ENCODE measurements at places on chromosomes 3 and 15. TPM values are rescaled to one million over a fixed set of nuclear protein-coding genes. Genes with fewer than 3 reads are reported as not detected.

The CEP63 gene
- 42.4 TPM for total RNA-seq

- H3K4me1 ChIP-seq: peaks cover 7% of the 10 kb centered on the region
- H3K27me3 ChIP-seq: no peaks in the 10 kb centered on the region
- H3K4me3 ChIP-seq: no peak overlapping the region
- peaks cover 4% of the 10 kb centered on the region for H3K36me3 ChIP-seq
Measured at GRCh38 chr3:57910990-57911389, 97.2 kb upstream of the FLNB start.

The PAQR5 gene
- total RNA-seq: 1.1 TPM

DNA sequence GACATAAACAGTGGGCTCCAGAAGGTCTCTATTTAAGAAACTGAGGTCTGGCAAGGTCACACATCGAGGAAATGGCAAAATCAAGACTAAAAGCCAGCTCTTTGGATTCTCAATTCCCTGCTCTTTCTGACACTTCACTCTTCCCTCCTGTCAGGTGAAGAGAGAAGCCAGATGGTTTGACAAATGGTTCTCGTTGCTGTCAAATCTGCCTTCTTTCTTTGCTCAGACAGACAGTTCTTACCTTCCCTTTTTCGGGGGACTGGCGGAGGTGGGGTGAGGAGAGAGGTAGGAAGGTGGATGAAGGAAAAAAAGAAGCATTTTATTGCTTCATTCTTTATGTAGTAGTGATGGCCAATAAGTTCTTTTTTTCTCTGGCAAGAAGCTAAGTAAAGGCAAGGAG is 133.4 kb downstream of the LPP start:
- peak overlapping the region; percentile 94 for H3K27ac ChIP-seq
- H3K36me3 ChIP-seq: peaks cover 5% of the 10 kb centered on the region
- peaks cover 47% of the 10 kb centered on the region for H3K4me1 ChIP-seq
- H3K27me3 ChIP-seq: no peaks in the 10 kb centered on the region
- no peak overlapping the region for H3K4me3 ChIP-seq
- no peak for DNase-seq

- no peaks in the 10 kb centered on the region for H3K36me3 ChIP-seq
- H3K4me1 ChIP-seq: no peaks in the 10 kb centered on the region
- H3K4me3 ChIP-seq: no peak overlapping the region
- DNase-seq: no peak
- no peaks in the 10 kb centered on the region for H3K27me3 ChIP-seq
Measured at GRCh38 chr3:61601831-61602230, 40.5 kb downstream of the PTPRG start.

GRCh38 chr3:37971467-37971866 is 19.1 kb upstream of the VILL start:
- DNase-seq: no peak
- H3K4me1 ChIP-seq: no peaks in the 10 kb centered on the region
- H3K36me3 ChIP-seq: peaks cover 7% of the 10 kb centered on the region
- H3K4me3 ChIP-seq: no peak overlapping the region

DNA sequence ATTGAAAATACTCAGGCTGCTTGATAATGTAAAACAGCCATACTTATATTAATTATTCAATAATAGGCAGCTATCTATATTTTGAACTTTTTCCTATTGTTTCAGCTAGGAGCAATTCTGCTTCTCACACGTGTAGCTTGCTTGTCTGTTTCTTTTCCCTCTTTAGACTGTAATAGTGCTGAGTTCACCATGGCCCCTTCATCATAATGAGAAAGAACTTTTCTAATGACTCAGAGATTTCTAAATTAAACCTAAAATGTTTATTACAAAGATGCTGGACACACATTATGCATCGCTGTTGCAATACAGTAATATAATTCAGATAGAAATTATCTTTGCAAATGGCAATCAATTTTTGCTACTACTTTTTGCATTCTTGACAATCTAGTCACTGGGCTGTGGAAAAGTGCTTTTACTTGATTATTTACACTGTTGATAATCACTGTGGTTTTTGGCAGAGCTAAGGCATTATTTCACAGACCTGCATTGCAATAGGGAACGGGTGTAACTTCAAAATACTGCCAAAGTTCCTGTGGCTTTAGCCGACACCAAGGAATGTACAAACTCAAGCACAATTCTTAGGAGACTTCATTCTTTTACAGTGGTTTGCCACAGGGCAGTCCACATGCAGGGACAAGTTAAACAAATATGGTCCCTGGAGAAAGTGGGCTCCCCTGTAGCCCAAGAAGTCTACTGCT is 281.0 kb upstream of the TBL1XR1 start:
- H3K4me3 ChIP-seq: no peak overlapping the region
- no peaks in the 10 kb centered on the region for H3K36me3 ChIP-seq
- peak overlapping the region; percentile 76 for H3K27ac ChIP-seq
- peak; percentile 66 for DNase-seq
- H3K27me3 ChIP-seq: no peaks in the 10 kb centered on the region

GRCh38 chr3:142009029-142009428 is 132.6 kb downstream of the ATP1B3 start:
- no peaks in the 10 kb centered on the region for H3K27me3 ChIP-seq
- no peaks in the 10 kb centered on the region for H3K4me1 ChIP-seq
- DNase-seq: no peak
- no peaks in the 10 kb centered on the region for H3K36me3 ChIP-seq

- no peaks in the 10 kb centered on the region for H3K27me3 ChIP-seq
- peaks cover 12% of the 10 kb centered on the region for H3K4me1 ChIP-seq
Measured at GRCh38 chr3:113834983-113835382, 3.6 kb upstream of the GRAMD1C start.

DNA sequence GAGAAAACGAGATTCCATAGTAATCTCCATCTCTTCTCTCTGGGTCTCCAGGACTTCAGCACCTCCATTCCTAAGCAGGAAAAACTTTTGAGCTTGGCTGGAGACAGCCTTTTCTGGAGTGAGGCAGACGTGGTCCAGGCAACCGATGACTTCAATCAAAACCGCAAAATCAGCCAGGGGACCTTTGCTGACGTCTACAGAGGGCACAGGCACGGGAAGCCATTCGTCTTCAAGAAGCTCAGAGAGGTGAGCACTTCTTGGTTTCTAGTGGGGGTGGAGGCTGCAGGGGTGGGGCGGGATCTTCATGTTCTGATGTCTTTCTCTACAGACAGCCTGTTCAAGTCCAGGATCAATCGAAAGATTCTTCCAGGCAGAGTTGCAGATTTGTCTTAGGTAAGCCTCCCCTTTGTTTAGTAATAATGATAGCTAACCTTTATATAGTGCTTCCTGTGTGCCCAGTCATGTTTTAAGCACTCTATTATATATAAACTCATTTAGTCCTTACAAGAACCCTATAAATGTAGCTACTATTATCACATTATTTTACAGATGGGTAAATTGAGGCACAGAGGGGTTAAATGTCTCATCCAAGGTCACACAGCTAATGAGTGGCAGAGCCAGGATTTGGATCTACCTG is 35.0 kb upstream of the TATDN2 start:
- no peaks in the 10 kb centered on the region for H3K27me3 ChIP-seq
- peaks cover 10% of the 10 kb centered on the region for H3K36me3 ChIP-seq
- H3K27ac ChIP-seq: no peak overlapping the region
- no peak for DNase-seq
- H3K4me1 ChIP-seq: no peaks in the 10 kb centered on the region
- no peak overlapping the region for H3K4me3 ChIP-seq

DNA sequence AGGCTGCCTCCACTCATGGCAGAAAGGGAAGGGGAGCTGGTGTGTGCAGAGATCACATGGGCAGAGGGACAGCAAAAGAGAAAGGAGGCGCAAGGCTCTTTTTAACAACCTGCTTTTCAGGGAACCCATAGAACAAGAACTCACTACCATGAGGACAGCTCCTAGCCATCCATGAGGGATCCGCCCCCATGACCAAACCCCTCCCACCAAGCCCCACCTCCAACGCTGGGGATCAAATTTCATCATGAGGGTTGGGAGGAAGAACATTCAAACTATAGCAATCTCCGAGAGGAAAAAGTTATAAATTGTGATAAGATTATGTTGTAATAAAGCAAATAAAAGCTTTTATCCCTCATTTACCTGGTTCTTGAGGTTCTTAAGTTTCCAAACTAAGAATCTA is 84.7 kb upstream of the LMCD1 start:
- no peaks in the 10 kb centered on the region for H3K36me3 ChIP-seq
- DNase-seq: no peak
- H3K4me1 ChIP-seq: peaks cover 10% of the 10 kb centered on the region
- H3K27ac ChIP-seq: no peak overlapping the region
- no peak overlapping the region for H3K4me3 ChIP-seq

The TPRG1 gene
- 6.5 TPM for total RNA-seq

- H3K4me1 ChIP-seq: no peaks in the 10 kb centered on the region
- DNase-seq: no peak
- no peak overlapping the region for H3K4me3 ChIP-seq
- H3K36me3 ChIP-seq: peaks cover 7% of the 10 kb centered on the region
Measured at GRCh38 chr15:99645951-99646350, 80.2 kb downstream of the MEF2A start.

- no peaks in the 10 kb centered on the region for H3K4me1 ChIP-seq
- H3K27ac ChIP-seq: no peak overlapping the region
- no peak overlapping the region for H3K4me3 ChIP-seq
- no peaks in the 10 kb centered on the region for H3K27me3 ChIP-seq
- no peak for DNase-seq
Measured at GRCh38 chr3:174859756-174860155, 622 bp downstream of the NAALADL2 start.

GRCh38 chr3:123708531-123708930 is 123.7 kb upstream of the HACD2 start:
- peaks cover 56% of the 10 kb centered on the region for H3K36me3 ChIP-seq
- H3K27me3 ChIP-seq: no peaks in the 10 kb centered on the region
- no peak overlapping the region for H3K4me3 ChIP-seq
- DNase-seq: no peak
- H3K27ac ChIP-seq: no peak overlapping the region

- H3K36me3 ChIP-seq: no peaks in the 10 kb centered on the region
- H3K27ac ChIP-seq: peak overlapping the region; percentile 74
- no peak overlapping the region for H3K4me3 ChIP-seq
- H3K27me3 ChIP-seq: no peaks in the 10 kb centered on the region
- H3K4me1 ChIP-seq: peaks cover 58% of the 10 kb centered on the region
Measured at GRCh38 chr3:171832989-171833388, 10.2 kb upstream of the TMEM212 start.

The SEMA3G gene
- under 0.01 TPM for total RNA-seq

The KLHL25 gene
- 3.8 TPM for total RNA-seq

- no peaks in the 10 kb centered on the region for H3K36me3 ChIP-seq
- H3K4me1 ChIP-seq: no peaks in the 10 kb centered on the region
- H3K27ac ChIP-seq: no peak overlapping the region
Measured at GRCh38 chr3:115687721-115688120, 64.4 kb downstream of the GAP43 start.

DNA sequence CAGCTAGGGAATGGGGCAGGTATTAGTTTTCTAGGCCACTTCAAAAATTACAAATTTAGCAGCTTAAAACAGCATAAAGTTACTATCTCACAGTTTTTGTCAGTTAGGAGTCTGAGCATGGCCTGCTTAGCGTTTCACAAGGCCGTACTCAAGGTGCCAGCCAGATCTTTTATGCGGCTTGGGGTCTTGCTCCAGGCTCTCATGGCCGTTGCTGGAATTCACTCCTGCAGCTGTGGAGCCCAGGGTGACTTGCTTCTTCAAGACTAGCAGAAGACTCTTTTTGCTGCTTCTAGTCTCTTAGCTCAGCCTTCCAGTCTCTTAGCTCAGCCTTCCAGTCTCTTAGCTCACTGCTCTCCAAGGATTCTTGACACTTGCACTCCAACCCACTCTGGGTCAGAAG is 242.1 kb upstream of the CTDSPL start:
- no peak overlapping the region for H3K4me3 ChIP-seq
- no peak for DNase-seq
- no peaks in the 10 kb centered on the region for H3K27me3 ChIP-seq

GRCh38 chr3:81164806-81165205 is 596.6 kb downstream of the GBE1 start:
- H3K27ac ChIP-seq: no peak overlapping the region
- no peak overlapping the region for H3K4me3 ChIP-seq
- H3K27me3 ChIP-seq: no peaks in the 10 kb centered on the region
- H3K36me3 ChIP-seq: no peaks in the 10 kb centered on the region

The ERICH6 gene
- under 0.01 TPM for total RNA-seq

The AMOTL2 gene
- total RNA-seq: 300 TPM

The RHCG gene
- total RNA-seq: not detected

- H3K27ac ChIP-seq: peak overlapping the region; percentile 82
- peak; percentile 88 for DNase-seq
- H3K4me1 ChIP-seq: peaks cover 36% of the 10 kb centered on the region
- peaks cover 27% of the 10 kb centered on the region for H3K36me3 ChIP-seq
Measured at GRCh38 chr3:119297169-119297568, 3.0 kb downstream of the ARHGAP31 start.

The ZNF80 gene
- total RNA-seq: not detected

DNA sequence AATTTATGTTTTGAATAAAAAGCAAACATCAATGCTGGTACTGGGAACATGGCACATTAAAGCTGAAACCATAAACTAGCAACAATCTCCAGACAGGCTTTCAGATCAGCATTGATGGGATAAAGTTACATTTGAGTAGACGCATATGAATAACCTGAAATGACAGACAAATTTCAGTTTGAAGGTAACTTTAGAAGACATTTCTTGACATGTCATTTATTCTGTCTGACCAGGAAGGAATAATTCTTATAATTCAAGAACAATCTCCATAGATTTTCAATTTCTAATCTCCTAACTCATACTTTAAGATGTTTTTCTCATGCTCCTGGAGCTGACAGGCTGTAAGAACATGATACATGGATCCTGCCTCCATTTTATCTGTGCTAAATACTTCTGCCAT is 69.8 kb downstream of the PLCH1 start:
- H3K4me1 ChIP-seq: no peaks in the 10 kb centered on the region
- H3K27ac ChIP-seq: no peak overlapping the region
- no peak overlapping the region for H3K4me3 ChIP-seq
- no peaks in the 10 kb centered on the region for H3K36me3 ChIP-seq
- no peak for DNase-seq
- peaks cover 5% of the 10 kb centered on the region for H3K27me3 ChIP-seq

The PRRT3 gene
- 3.5 TPM for total RNA-seq

- DNase-seq: peak; percentile 1
- H3K36me3 ChIP-seq: no peaks in the 10 kb centered on the region
- no peak overlapping the region for H3K4me3 ChIP-seq
Measured at GRCh38 chr3:158169091-158169491, 59.2 kb downstream of the RSRC1 start.

The COL6A5 gene
- not detected for total RNA-seq

All from osteoblast (primary cell).